ENCODE measurements at places on chromosomes 1 and 21.

DNA sequence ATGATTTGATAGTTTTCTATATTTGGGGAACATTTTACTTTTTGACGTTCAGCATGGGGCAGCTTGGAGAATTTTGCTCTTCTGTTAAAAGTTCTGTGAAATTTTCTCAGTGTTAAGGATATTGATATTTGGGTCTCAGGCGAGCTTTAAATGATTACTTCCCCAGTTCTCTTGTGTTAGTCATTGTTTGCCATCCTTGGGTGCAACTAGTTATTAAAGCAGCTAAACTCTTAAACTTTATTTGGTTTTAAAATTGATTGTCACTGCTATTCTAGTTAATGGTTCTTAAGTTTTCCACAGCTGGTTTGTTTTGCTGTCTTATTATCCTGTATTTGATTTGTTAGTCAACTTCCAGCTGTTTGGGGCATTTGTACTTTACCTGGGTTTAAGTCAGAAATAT is 9.0 kb downstream of the COG2 start:
- DNase-seq = no peak

- no peak for DNase-seq
Observed at GRCh38 chr1:227884370-227885134, 63.2 kb downstream of the WNT9A start.

- no peak for DNase-seq
Observed at GRCh38 chr21:31449921-31450535, 106.0 kb upstream of the TIAM1 start.

DNA sequence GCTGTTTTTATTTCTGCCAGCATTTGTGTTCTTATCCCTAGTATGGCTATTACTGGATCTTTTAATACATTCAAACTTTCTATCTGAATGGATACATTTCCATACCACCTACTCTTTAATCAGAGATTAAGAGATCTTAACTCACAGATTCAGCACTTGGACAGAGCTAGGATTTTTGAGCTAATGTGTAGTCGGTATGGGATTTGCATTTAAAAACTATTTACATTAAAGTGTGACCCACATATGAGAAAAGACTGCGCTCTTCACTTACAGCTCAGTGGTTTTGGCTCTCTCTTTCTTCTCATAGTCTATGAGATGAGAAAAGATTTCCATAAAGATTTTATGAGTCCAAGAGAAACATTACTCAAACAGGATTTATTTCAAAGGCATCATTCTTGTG is 16.4 kb downstream of the HMGB4 start:
- no peak for DNase-seq

All from stimulated activated CD8-positive, alpha-beta memory T cell treated with anti-CD3 and anti-CD28 coated beads, Interleukin-4, amount 100 ng/mL, for 1 hour (primary cell).